Stimulated activated CD4-positive, alpha-beta T cell treated with anti-CD3 and anti-CD28 coated beads, Interleukin-2, amount 100 ng/mL, for 4 hours (primary cell): ENCODE measurements at places on chromosomes 6 and 20.

DNA sequence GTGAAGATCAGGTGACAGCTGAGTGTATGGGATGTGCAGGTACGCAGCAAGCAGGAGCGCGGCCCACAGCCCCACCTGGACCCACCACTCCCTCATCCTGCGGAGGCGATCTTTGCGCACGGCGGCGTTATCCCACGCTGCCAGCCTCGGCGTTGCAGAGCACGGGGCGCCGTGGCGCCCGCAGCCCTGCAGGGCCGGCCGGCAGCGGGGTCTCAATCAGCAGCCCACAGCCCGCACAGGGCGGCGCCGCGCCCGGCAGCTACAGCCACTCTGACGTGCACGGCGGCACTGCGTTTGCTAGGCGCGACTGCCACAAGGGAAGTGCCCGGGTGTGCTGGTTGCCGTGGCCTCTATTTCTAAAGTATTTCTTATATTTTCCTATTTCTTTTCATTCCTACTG, 46.9 kb downstream of the LAMA2 start:
- DNase-seq, result no peak

DNA sequence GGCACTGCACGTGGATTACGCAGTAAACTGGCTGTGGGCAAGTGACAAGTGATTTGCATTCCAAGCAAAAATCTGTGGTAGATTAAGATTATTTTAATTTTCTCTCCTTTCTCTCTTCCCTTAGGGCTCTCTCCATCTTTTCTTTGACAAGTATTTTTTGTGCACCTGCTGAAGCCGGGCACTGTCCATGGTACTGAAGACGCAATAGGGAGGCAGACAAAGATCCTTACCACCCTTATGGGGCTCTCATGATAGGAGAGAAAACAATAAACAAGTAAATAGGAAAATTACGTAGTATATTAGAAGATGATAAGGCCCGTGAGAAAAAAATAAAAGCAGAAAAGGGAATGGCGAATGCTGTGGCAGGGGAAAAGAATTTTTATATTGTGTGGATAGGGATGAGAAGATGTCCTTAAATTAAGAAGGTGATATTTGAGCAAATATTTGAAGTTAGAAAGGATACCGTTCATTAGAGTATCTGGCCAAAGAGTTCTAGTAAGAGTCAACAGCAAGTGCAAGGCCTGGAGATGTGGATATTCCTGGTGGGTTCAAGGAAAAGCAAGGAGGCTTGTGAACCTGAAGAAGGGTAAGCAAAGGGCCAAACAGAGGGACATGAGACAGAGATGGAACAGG, 146.0 kb downstream of the LAMP5 start:
- DNase-seq, result no peak

GRCh38 chr20:20084296-20084752, 32.0 kb downstream of the CFAP61 start:
- DNase-seq, result no peak

- DNase-seq, result no peak
Observed at GRCh38 chr6:163710532-163711470, 296.3 kb downstream of the QKI start.

GRCh38 chr6:43271103-43271815, 26.8 kb upstream of the SLC22A7 start:
- DNase-seq, result no peak

- DNase-seq, result no peak
Observed at GRCh38 chr6:79231101-79231500, 3.4 kb downstream of the HMGN3 start.

- DNase-seq, result no peak
Observed at GRCh38 chr20:62684981-62685380, 23.7 kb upstream of the NTSR1 start.

- no peak for DNase-seq
Observed at GRCh38 chr6:35300848-35301247, 3.2 kb downstream of the DEF6 start.

GRCh38 chr20:24420567-24420966, 48.9 kb upstream of the SYNDIG1 start:
- DNase-seq, result no peak

DNA sequence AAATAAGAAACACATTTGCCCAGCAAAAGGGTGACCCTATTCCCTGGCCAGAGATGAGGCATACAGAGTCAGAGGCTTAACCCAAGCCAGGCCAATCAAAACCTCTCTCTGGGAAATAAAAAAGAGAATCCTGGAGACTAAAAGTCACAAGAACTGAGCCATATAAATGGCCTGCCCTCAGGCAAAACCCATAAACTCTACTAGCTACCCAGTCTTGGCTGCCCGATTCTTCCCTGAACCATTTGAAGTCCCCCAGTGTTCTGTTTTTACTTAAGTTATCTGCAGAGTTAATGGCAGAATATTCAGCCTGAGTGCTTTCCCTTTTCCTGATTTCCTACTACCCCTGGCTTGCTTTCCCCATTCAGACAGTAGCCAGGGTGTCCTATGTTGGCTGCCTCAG, 13.9 kb downstream of the KCNK15 start:
- DNase-seq, result no peak

DNA sequence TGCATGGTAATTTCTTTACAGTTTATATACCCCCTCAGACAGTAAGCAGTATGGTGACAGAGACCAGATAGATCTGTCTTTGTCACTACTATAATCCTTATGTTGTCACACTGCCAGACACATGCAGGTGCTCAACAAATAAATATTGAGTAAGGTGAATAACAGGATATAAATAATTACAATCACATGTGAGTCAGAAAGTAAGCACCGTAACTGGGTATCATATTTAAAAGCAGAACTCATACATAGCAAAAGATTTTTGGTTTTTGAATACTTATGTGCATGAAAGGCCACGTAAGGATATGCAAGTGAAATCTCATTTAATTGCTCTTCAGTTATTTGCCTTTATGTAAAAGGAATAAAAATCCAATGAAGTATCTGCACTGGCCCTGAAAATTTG, 17.4 kb downstream of the CNBD2 start:
- no peak for DNase-seq
